Stimulated activated CD4-positive, alpha-beta T cell treated with anti-CD3 and anti-CD28 coated beads, Interleukin-15, amount 100 ng/mL, for 48 hours (primary cell): ENCODE measurements at places on chromosomes 7 and 10.

DNA sequence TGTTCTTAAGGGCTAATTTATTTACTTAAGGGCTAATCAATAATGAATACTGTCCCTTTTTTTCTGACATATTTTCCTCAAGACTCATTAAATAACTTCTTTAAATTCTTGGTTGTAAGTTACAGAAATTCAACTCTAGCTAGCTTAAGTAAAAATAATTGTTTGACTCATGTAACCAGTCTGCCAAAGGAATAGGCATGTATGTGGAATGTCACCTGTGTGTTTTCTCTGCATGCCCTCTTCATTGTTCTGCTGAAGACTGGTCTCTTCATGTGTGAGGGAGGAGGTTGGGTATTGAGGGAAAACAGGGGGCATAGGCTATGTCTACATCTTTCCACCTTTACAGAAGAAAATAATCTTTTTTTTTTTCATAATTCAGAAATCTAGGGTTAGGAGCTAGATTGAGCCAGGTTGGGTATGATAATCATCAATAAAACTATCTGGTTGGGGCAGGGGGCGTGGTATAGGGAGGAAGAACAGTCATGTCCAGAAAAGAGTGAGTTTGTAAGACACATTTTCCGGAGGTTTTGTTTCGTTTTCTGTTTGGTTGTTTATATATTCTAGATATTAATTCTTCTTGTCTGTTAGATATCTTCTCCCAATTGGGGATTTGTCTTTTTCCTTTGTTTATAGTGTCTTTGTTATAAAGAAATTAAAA lies 37.9 kb downstream of the EXOC4 start:
- DNase-seq: no peak

- DNase-seq: no peak
Observed at GRCh38 chr7:50475340-50475739, 25.2 kb upstream of the FIGNL1 start.

- no peak for DNase-seq
Observed at GRCh38 chr10:3887404-3887803, 102.4 kb upstream of the KLF6 start.

DNA sequence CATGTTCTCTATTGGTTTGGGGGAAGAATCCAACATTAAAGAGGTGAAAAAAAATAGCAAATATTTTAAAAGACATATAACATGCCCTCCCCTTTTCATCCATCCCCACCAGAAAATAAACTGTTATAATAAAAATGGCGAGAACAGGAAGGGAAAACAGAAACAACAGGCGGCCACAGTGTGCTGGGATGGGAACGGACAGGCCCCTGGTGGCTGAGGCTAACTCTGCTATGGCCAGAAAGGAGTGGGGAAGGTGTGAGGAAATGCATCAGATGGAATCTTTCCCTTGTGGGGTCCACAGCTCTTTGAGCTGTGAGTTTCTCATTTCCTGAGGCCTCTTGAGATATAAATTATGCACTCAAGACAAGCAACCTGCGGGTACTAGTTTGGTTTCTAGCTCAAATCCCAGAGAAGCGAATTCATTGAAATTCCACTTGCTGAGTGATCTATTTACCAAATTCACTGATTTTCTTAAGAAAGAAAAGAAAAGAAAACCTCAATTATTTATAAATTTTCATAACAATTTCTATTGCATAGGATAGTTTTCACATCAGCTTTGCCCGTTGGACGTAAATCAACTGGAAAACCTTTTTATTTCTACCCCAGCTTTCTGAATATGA lies 139.5 kb downstream of the BMPER start:
- DNase-seq: no peak

DNA sequence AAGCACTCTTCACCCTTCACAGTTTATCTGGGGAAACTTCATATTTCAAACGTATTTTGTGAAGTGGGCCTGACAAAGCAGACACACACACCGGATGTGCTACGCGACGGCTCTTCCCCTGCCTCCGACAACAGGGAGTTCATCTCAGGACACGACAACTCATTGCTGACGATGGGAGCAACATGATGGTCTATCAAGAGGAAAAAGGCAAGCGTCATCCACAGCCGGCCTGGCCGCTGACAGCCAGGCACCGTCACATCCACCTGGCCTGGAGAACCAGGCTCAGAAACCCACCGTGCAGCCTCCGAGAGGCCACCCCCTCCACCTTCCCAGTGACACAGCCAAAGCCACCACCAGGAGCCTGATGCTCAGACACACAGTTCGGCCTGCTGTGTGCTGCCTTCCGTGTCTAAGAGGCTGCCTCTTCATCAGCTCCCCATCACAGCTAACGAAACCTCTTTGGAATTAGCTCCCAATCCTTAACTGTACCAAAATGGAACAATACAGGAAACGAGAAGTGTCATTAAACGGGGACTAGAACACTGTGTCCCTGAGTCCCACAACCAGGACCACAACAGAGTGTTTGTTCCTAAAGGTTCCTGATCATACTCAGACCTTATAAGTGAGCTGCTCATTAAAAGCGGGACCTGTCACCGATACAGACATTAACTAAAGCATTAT lies 76.7 kb downstream of the SFMBT2 start:
- DNase-seq: no peak

DNA sequence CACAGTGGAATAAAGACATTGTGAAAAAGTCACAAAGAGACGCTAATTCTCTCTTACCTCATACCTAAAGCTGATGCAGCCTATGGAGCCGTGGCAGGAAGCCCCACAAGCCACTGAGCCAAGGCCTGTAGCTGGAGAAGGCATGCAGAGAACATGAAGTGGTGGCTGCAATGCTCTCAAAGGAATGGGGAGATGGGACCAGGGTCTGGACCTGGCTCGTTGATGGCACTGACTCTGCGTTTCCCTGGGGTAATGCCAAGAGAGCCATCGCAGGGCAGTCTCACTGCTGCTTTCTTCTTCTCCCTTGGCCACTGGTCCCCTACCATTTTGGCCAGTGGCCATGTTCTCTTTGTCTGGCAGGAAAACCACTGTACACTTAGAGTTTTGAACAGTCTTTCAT lies 329.9 kb upstream of the ZMIZ1 start:
- DNase-seq: no peak

GRCh38 chr10:49562893-49563292 lies 24.0 kb upstream of the ERCC6 start:
- no peak for DNase-seq

DNA sequence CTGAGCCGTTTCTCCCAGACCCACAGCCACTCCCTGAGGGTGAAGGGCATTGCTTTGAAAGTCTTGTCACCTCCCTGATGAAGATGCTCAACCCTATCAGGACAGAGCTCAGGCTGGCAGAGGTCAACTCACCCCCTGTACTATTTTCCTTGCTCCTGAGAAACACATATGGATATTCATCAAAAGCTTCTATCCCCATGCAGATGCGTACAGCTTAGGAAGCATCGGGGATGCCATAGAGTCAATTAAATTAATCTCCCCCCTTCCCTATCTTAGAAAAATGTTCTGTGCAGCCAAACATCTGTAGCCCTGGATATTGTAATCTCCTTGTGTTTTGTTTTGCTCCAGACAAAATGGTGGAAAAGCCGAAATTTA lies 67.2 kb downstream of the EMX2 start:
- DNase-seq: no peak

DNA sequence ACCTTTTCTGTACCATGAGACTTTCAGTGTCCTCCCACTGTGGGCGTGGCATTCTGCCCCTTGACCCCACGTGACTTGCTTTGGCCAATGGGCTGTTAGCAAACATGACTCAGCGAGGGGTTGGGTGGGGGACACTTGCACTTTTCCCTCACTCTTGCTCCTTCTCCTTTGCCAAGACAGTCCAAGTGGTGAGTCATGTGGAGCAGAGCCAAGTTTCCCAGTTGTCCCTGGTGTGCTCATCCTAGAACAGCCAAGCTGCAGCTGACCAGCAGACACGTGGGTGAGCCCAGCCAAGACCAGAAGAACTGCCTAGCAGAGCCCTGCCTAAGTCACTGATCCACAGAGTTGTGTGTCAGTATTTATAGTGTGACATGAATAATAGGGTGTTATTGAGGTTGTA lies 82.8 kb upstream of the CPXM2 start:
- DNase-seq: no peak

DNA sequence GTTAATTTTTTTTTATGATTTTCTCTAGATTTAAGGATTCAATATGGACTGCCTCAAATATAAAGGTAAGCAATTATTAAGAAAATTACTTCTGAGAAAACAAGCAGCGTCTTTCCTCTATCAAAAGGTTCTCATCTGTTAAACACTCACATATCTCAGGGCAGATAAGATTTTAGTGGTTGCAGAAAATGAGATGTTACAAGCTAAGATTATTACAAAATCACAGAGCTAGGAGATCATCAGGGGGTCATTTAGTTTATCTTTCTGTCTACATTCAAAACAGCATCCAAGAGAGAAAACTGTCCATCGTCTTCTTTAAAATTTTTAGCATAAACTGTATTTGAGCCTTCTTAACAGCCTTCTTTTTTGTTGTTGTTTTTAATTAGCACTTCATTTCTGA lies 29.1 kb upstream of the RHOBTB1 start:
- DNase-seq: no peak

- DNase-seq: no peak
Observed at GRCh38 chr10:113753020-113753692, 1.7 kb downstream of the PLEKHS1 start.

DNA sequence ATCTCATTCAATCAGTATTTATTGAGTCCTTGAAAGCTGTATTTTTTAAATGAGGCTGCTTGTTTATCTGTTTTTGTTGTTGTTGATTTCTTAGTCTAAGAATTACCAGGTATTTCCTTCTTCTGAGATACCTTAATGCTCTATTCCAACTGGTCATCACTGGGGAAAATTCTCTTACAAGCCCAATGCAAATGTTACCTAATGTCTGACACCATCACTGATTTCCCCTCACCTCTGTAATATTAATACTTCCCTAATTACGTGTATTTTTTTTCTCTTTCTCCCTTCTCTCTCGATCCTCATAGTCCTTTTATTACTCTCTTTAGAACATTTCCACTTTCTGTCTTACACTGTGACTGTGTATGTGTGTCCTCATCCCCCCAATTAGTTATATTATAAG lies 13.9 kb downstream of the HDAC9 start:
- no peak for DNase-seq

GRCh38 chr7:116356333-116356965 lies 143.1 kb upstream of the CAV2 start:
- no peak for DNase-seq

DNA sequence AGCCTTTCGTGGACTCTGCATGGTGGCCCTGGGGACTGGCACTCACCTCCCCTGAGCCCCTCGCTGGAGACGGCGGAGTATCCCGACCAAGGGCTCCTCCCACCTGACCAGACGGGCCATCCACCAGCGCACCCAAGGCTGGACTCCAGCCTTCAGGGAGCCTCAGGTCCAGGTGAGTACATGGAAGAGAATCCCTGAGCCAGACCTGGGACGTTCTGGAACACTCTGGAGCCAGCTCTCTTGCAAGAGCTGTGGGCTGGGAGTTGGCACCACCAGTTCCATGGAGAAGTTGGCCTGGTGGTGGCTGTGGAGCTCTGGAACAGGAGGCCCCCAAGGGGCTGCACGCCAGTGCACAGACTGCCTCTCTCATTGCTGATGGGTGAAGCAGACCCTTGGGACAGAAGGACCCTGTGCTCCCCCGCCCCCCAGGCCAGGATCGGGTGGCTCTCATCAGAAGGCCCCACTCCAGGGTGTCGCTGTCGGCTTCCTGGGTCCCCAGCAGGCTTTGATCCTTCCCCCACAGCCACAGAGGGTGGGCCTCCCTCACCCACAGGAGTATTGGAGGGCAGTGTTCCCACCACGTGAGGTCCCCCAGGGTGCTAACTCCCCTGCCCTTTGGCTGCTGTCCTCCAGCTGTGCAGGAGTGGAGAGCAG lies 189.9 kb downstream of the EBF3 start:
- DNase-seq: no peak

DNA sequence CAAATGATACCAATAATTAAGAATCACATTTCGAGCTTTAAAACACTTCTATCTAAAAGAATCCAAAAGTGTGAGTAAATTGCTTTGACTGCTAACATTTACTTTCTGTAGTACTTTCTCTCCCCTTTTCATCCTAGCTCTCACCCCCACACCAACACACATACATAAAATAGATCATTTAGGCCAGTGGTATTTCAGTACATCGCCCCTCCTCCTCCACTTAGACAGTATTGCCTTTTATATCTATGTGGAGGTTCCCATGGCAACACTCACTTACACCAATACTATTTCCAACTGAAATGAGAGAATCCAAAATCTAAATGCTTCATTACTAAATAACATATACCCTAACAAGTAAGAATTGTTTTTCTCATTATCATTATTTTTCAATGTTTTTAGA lies 58.9 kb downstream of the HIBADH start:
- DNase-seq: no peak

- DNase-seq: no peak
Observed at GRCh38 chr7:44244282-44244681, 43.5 kb downstream of the YKT6 start.

- DNase-seq: no peak
Observed at GRCh38 chr7:92614660-92615174, 24.5 kb upstream of the FAM133B start.

GRCh38 chr7:88442413-88442812 lies 135.7 kb upstream of the STEAP4 start:
- no peak for DNase-seq

- DNase-seq: no peak
Observed at GRCh38 chr7:95104739-95105138, 197.3 kb downstream of the PPP1R9A start.

- no peak for DNase-seq
Observed at GRCh38 chr10:116915340-116915739, 66.0 kb downstream of the ENO4 start.

- no peak for DNase-seq
Observed at GRCh38 chr7:22713463-22713862, 13.5 kb upstream of the IL6 start.

DNA sequence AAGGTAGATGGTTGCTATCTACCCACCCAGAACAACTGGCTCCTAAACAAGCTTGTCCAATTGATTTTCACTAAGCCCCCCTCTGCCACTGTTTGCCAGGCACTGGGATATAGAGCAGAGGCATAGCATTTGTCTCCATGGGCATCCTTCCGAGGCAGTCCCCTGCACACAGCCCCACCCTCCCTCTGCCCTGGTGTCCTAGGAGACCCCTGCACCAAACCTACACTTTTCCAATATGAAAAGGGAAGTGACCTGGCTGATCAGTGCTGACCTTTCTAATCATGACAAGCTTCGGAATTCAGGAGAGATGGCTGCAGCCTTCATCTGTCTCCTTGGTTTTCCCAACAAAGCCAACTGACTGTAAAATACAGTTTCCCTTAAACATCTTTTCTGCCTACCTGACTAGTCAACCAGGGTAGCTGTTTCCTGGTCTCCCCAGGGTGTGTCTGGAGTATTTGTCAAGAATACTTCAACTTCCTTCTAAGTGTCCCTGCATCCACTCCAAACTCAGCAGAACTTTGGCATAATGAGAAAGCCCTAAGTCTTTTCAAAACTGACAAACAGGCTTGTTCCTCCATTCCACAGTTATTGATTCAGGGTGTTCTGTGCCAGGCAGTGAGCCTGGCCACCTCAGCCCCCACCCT lies 7.6 kb upstream of the SLC18A3 start:
- no peak for DNase-seq

DNA sequence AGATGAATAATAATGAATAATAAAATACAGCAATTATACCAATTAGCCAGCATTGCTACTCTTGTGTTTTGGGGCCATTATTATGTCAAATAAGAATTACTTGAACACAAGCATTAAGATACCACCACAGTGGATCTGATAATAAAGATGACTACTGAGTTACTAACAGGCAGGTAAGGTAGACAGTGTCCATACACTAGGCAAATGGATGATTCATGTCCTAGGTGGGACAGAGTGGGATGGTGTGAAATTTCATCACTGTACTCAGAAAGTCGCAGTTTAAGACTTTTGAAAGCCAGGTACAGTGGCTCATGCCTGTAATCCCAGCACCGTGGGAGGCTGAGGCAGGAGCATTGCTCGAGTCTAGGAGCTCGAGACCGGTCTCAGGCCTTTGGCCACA lies 8.7 kb upstream of the UNC5B start:
- no peak for DNase-seq

GRCh38 chr7:130595986-130596385 lies 72.6 kb downstream of the COPG2 start:
- DNase-seq: no peak
